ENCODE measurements at places on chromosomes 3 and 15. TPM values are rescaled to one million over a fixed set of nuclear protein-coding genes. Genes with fewer than 3 reads are reported as not detected.

- DNase-seq: no peak
Measured at GRCh38 chr15:25582886-25583285, 144.1 kb upstream of the UBE3A start.

The PLSCR4 gene
- 9.2 TPM for total RNA-seq

The FBXW12 gene
- 0.20 TPM for total RNA-seq

- DNase-seq: no peak
Measured at GRCh38 chr3:97692831-97693230, 71.7 kb upstream of the ARL6 start.

- no peak for DNase-seq
Measured at GRCh38 chr15:78922527-78922926, 22.3 kb downstream of the CTSH start.

DNA sequence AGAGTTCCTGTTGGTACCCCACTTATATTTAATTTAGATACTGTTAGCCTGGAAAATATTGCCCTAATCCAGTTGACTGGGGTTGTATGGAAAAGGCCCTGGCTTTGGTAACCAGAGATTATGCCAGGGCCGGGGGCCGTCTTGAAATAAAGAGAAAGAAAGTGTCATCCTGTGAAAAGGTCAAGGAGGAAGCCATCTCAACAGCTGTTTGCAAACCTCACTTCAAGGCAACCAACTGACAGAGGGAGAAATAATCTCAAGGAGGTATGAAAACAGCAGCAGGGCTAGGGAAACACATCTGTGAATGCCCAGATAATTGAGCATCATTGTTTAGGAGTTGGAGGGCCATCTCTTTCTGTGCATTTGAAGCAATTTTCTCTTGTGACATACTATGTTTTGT, 190.8 kb downstream of the SUCLG2 start:
- no peak for DNase-seq

- no peak for DNase-seq
Measured at GRCh38 chr15:63075984-63076713, 33.6 kb downstream of the TPM1 start.

DNA sequence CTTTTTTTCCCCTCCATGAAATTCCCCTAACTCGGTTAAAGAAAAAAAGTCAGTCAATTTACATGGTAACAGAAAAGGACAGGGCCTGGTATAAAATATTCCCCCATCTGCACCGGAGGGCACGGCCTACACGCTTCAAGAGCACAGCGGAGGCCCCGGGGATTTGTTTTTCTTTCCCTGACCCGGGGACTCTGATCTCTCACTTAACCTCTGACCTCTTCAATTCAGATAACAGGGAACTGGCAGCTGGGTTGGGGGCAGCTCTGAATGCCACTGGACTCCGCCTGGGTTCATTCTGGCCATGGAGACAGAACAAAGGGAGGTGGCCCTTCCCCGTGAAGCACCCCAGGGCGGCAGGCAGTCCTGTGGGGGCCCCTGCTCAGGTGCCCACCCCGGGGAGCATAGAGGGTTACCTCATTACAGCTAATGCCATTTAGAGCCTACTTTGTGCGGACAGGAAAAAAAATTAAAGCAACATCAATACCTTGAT, 257.5 kb downstream of the SHQ1 start:
- no peak for DNase-seq

- no peak for DNase-seq
Measured at GRCh38 chr3:59737241-59737640, 687.4 kb upstream of the CFAP20DC start.

DNA sequence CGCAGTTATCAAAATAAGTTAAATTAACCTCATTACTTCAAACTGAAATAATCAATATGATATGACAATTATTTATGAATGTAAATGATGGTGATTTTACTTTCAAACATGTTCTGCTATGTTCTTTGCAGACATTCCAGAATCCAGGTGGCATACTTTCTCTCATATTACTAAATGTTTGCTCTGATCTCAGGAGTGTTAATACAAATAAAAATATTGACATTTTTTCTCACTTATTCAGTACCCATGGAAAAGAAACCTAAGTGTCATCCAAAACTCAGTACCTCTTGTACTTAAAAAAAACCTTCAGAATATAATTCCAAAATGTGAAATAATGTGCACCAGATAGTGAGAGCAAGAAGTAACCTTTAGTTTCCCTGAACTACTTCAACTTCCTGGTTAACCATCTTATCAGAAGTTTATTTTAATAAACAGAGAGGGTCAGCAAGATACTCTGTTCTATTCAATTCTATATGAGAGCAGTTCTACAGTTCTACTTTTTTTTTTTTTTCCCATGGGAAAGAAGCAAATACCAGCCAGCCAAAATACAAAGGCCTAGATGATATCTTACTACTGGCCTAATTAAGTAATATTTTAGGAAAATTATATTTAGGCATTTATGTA, 494.1 kb downstream of the MECOM start:
- DNase-seq: no peak

The ADAMTSL3 gene
- 0.24 TPM for total RNA-seq

DNA sequence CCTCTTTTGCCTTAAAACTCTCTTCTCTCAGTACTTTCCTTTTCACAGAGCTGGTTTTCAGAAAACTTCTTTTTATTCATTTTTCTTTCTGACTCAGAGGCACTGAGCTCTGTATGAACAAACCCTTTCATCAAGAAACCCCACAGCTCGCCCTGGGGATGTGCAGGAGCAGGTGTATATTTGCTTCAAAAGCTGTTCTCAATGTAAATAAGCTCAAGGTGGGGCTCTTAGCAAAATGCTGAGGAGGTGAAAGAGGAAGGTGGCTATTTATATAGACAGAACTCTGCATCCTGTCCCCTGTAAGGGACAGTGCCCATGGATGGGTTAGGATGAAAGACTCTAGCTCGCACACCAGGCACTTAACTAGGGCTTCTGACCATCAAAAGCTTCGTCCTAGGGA, 302.0 kb downstream of the WDR72 start:
- no peak for DNase-seq

The C3orf52 gene
- total RNA-seq: 23.7 TPM

The YEATS2 gene
- 68.4 TPM for total RNA-seq

- no peak for DNase-seq
Measured at GRCh38 chr15:65412556-65412955, 10.2 kb downstream of the IGDCC4 start.

The GATA2 gene
- 1.9 TPM for total RNA-seq

All from progenitor cell of endocrine pancreas (in vitro differentiated cells).